ENCODE measurements at places on chromosomes 3 and 15. TPM values are rescaled to one million over a fixed set of nuclear protein-coding genes. Genes with fewer than 3 reads are reported as not detected.

DNA sequence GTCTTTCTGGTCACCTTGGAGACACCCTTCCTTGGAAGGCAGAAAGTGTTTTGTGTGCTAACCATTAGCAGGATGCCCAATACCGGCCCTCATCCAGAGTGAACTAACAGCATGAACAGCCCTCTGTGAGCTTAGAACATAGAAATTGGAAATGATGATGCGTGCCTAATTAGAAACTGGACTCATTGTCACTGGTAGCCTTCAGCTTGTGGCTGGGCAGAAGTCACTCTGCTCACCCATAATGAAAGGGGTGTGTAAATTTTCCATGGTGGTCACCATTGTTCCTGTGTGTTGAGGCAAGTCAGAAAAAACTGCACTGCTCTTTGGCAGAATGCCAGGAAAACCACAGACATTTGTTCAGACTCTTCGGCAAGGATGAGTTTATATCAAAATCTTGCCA lies 74.7 kb upstream of the CNTN4 start:
- DNase-seq: peak; percentile 88

GRCh38 chr15:29939404-29939803 lies 117.1 kb upstream of the TJP1 start:
- DNase-seq: peak; percentile 88

DNA sequence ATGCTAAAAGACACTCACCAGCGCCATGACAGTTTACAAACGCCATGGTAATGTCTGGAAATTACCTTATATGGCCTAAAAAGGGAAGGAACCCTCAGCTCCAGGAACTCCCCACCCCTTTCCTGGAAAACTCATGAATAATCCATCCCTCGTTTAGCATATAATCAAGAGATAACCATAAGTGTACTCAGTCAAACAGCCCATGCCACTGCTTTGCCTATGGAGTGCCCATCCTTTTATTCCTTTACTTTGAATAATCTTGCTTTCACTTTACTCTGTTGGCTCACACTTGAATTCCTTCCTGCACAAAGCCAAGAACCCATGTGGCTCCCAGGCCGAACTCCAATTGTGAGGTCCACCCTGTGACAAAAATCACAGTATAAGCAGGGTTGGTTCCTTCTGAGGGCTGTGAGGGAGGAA lies 19.1 kb upstream of the FSTL1 start:
- DNase-seq: no peak

Gene ZNF80
- not detected for total RNA-seq

DNA sequence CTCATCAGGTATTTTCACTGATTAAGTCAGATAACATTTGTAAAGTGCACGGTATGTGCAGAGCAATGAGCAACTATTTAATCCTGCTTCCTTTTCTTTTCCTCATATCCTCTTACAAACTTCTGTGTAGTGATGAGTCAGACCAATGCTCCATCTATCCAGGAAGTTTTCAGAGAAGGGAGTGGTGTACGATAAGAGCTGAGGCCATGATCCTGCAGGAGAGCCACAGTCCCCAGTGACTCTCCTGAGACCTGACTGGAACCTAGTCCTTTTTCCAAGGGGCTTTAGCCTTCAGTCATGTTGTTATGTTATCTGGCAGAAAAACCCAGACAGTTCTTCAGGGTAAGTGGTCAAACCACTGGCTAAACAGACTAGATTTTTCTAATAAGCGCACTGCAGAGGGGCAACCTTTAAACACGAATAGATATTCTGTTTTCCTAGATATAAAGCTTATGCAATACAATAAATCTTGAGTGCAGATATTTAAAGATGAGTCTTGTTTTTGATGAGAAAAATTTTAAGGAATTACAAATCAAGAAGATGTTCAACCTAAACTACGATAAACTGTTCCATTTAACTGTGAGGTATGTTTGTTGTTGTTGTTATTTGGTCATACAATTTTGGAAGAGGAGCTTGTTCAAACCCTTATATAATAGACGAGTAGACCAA lies 110.5 kb upstream of the RAP2B start:
- peak; percentile 90 for DNase-seq

Data from renal cortical epithelial cell (primary cell).